ENCODE measurements at places on chromosomes 2 and 18.

DNA sequence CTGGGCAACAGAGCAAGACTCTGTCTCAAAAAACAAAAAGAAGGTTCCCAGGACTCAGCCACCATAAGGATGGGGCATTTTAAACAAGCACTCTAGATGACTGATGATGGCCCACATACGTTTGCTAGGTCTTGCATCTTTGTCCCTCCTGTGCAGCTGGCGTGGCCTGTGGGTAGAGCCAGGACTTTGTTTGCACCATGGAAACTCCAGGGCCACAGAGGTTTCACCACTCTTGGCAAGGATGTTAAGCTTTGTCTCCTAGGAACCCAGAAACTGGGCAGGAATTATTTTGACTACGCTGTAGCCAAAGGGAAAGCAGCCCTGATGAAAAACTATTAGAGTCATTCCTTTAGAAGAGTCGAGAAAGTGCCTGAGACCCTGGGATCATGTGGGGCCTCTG lies 75.3 kb upstream of the STPG4 start:
- no peak for DNase-seq

GRCh38 chr18:23071285-23071684 lies 64.0 kb upstream of the CABLES1 start:
- DNase-seq = peak; percentile 78

DNA sequence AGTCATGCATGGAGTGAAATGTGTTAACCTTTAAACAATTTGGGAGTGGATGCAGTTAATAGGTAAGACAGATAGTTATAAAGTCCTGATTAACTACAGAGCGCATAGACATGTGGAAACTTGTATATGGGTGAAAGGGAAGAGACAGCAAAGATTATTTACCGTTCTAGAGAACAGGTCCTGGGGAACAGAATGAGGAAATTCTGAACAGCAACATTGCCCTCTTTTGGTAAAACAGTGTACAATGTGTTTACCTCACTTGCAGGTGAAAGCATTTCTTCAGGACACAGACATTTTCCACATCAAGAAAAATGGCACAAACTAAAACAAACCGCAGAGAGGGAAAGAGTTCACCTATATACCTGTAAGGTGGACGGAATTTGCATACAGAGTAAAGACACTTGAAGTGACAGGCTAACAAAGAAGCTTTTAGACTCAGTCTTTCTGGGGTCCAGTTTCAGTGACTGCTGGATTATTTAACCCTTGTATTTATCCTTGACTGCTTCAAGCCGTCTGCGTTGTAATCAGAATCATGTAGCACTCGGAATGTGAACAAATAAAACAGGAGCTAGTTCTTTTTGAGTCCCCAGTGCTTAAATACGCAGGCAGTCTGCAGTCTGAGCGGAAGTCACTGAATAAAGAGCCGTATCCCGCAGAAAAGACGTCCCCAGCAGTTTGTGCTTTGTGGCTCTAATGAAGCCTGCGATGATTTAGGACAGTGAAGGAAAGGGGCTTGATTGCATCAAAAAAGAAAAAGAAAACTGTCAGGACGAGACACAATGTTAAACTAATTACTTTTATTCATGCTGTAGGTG lies 364.8 kb upstream of the GALNT5 start:
- DNase-seq = no peak

GRCh38 chr18:21656402-21656801 lies 44.3 kb downstream of the SNRPD1 start:
- no peak for DNase-seq

GRCh38 chr18:79848579-79849327 lies 51.0 kb downstream of the KCNG2 start:
- no peak for DNase-seq

- no peak for DNase-seq
Measured at GRCh38 chr2:15115776-15116175, 445.4 kb downstream of the NBAS start.

DNA sequence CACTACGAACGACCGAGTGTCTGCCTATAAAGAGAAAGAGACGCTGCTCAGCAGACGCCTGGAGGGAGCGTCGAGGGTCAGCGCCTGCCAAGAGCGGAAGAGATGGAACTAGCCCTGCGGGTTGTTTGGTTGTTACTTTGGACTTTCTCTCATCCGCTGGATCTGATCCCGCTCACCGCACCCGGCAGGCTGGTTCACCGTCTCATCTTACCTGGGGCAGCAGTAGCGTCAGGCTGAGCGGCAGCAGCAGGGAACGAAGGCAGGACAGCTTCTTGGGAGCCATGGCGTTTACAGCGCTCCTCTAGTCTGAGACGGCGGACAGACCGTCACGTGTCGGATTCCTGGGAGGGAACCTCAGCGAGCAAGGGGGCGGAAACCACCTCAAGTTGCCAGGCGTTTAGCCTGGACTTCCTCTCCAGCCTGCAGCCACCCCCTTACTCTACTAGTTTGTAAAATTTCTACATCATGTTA lies 1.9 kb downstream of the GLB1L start:
- DNase-seq = no peak

- no peak for DNase-seq
Measured at GRCh38 chr2:189249171-189249570, 69.6 kb upstream of the COL5A2 start.

DNA sequence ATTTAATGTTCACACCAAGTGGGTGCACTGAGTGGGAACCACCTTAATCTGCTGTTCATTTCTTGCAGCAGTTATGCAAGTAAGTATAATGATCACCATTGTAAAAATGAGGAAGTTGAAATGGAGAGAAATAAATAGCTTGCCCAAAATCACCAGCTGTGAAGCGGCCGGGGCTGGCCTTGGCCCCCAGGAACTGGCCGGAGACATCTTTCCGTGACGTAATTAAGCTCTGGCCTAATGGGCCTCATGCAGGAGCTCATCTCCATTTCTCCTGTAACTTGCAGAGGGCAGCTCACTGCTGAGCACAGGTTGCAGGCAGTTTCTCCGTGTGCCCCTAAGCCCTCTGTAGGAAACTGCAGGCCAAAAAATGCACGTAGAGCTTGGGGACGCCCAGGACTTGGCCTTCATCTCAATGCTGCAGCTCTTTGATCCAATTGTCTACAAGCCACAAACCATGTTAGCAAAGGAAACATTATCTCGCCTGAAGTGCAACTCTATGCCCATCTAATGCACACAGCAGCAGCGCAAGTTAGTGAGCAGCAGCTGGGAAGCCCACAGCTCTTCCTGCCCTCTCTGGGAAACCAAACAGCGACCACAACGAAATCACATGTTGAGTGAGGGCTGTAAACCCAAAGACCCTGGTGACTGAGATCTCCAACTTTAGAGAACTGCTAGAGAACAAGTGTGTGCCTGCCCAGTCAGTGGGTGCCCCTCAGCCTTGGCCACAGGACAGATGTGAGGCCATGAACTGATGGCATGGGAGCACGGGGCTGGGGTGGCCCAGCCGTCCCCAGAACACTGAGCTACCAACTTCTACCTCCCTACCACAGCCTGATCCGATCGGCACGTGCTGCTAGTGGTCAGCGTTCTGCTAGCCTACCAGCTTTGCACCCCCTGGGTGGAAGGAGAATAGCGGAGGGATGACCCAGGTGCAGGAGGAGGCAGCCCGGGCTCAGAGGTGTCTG lies 28.8 kb downstream of the APCDD1 start:
- peak; percentile 10 for DNase-seq

DNA sequence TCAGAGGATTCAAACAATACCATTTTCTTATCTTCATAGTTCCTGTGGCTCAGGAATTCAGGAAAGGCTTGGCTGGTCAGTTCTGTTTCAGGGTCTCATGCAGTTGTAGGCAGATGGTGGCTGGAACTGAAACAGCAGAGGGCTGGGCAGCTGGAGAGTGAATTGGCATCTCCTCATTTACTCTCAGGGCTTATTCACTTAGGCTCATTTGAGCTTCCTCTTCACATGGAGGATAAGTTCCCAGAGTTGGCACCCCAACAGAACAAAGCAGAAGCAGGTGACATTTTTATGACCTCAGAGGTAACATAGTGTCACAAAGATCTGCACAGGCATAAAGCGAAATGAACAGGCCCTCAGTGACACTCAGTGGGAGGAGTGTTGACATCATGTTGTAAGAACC lies 66.1 kb downstream of the RBBP8 start:
- no peak for DNase-seq

- no peak for DNase-seq
Measured at GRCh38 chr2:23525137-23525765, 140.3 kb downstream of the KLHL29 start.

GRCh38 chr2:141778315-141778835 lies 352.4 kb downstream of the LRP1B start:
- no peak for DNase-seq

GRCh38 chr2:213137064-213137463 lies 14.3 kb downstream of the IKZF2 start:
- no peak for DNase-seq

- no peak for DNase-seq
Measured at GRCh38 chr2:173026479-173026878, 49.2 kb upstream of the MAP3K20 start.

- DNase-seq = no peak
Measured at GRCh38 chr2:234134496-234134895, 84.0 kb downstream of the SPP2 start.

- no peak for DNase-seq
Measured at GRCh38 chr18:74945774-74946545, 263.0 kb downstream of the PTGR3 start.

- no peak for DNase-seq
Measured at GRCh38 chr18:24659827-24660720, 199.6 kb downstream of the HRH4 start.

GRCh38 chr18:7926526-7926925 lies 359.4 kb downstream of the PTPRM start:
- DNase-seq = no peak

- no peak for DNase-seq
Measured at GRCh38 chr2:112141626-112142007, 3.4 kb downstream of the FBLN7 start.

DNA sequence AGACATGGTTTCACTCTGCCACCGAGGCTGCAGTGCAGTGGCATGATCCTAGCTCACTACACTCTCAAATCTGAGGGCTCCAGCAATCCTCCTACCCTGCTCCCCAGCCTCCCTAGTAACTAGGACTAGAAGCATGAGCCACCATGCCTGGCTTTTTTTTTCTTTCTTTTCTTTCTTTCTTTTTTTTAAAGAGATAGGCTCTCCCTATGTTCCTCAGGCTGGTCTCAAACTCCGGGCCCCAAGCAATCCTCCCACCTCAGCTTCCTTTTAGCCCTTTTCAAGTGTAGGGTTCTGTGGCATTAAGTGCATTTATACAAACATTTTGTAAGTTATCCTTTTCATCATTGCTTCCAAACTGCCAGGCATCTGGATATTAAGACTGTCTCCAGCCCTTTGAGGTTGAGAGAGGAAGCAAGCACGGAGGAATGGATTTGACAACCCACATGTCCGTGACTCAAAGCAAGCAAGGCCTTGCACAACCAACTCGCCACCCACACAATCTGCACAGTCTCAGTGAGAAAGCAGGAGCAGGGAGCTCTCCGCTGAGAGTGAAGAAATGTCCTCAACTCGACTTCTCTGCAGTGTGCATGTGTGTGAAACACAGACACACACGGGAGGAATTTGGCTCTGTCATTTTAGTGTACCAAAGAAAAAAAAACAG lies 65.6 kb downstream of the ATP8B1 start:
- DNase-seq = no peak

GRCh38 chr2:232129483-232129882 lies 168.0 kb downstream of the DIS3L2 start:
- DNase-seq = no peak

DNA sequence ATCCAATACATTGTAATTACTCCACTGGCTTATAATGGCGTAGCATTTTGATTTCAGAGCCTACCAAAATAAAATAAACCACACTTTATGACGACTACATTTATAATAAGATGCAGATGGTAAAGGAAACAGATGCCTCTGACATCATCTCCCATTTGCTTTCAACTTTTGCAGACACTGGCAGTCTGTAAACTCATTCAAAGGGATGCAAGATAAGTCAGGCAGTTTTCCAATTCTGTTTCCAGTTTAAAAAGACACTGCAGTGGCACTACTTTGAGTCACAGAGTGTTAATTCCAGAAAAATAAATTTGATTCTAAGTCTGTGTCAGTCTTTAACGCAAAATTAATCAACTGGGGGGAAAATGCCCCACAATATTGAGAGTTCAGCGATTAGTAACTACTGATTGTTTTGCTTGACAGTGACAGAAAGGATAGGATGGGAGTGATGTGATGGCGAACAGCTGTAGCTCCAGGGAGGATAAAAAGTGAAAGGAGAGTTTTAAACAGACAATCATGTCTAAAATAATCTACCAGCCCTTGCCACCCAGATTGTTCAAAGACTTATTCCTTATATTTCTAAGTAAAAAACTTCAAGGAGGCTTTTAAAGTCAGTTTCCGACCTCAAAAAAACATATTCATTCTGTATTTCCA lies 6.7 kb downstream of the DSEL start:
- DNase-seq = no peak

DNA sequence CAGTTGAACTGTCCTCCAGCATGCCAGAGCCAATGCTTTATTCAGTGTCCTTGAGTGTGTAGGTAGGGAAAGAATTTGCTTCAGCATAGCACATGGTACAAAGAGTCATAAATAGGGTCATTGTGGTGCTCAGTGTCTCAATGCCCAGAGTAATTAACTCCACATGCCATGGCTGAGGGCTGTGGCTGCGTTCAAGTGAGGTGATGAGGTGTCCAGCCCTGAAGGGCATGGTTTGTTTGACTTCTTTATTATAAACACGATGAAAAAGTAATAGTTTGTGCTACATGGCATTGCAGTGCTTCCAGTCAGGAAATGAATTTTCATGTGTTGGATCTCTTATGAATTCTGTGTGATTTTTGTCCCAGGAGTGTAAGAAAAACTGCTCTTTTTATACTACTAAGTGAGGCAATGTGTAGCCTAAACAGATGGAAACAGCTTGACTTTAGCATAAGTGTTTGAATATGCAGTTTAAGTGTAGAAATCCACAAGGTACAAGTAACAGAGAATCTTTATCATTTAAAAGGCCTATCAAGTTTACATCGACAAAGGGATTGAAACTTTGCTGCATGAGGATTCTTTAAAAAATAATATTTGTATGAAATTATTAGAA lies 507.9 kb upstream of the CDH2 start:
- DNase-seq = no peak

DNA sequence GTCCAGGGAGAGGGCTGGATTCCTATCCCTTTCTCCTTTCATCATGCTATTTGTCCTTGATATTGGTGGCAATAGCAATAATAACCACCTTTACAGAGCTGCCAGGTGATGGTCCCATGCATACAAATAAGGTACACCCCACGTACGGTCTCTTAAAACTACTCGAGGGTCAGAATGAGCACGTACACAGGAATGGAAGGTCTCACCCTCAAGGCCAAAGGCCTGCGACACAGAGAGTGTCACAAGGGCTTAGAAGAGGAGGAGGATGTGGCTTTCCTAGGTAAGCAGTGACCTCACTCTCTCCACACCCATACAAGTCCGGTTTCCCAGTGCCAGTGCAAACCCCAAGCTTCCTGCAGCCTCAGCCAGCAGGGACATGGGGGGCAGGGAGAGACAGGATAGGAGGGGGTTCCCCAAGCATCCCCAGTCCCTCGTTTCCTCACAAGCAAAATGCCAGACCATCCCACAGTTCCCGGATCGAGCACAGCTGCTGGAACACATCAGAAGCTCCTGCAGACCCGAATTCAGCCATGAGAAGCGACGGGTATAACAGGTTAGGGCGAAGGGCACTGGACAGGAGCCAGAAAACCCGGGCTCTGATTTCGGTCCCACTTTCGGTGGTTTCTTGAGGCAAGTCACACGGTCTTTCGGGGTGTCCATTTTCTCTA lies 49.2 kb downstream of the PLB1 start:
- DNase-seq = peak; percentile 35

GRCh38 chr2:14125624-14126293 lies 506.8 kb upstream of the LRATD1 start:
- DNase-seq = no peak

- DNase-seq = no peak
Measured at GRCh38 chr2:18988631-18989232, 369.7 kb downstream of the OSR1 start.

GRCh38 chr2:135563793-135564192 lies 32.5 kb downstream of the R3HDM1 start:
- peak; percentile 11 for DNase-seq

All from activated T-cell treated with anti-CD3 and anti-CD28 coated beads, Interleukin-2, amount 50 U/mL, for 72 hours (primary cell).